ENCODE measurements at places on chromosomes 5 and 9. TPM values are rescaled to one million over a fixed set of nuclear protein-coding genes. Genes with fewer than 3 reads are reported as not detected.

The HTR1A gene
- total RNA-seq: not detected

The FOXD1 gene
- total RNA-seq: 0.49 TPM

The MOCS2 gene
- 32.0 TPM for total RNA-seq

The TOMM5 gene
- total RNA-seq: 85.9 TPM

The IL13 gene
- total RNA-seq: not detected

The FOXE1 gene
- total RNA-seq: not detected

The PRUNE2 gene
- 1.6 TPM for total RNA-seq

The USP20 gene
- 25.4 TPM for total RNA-seq

The TRUB2 gene
- 18.1 TPM for total RNA-seq

DNA sequence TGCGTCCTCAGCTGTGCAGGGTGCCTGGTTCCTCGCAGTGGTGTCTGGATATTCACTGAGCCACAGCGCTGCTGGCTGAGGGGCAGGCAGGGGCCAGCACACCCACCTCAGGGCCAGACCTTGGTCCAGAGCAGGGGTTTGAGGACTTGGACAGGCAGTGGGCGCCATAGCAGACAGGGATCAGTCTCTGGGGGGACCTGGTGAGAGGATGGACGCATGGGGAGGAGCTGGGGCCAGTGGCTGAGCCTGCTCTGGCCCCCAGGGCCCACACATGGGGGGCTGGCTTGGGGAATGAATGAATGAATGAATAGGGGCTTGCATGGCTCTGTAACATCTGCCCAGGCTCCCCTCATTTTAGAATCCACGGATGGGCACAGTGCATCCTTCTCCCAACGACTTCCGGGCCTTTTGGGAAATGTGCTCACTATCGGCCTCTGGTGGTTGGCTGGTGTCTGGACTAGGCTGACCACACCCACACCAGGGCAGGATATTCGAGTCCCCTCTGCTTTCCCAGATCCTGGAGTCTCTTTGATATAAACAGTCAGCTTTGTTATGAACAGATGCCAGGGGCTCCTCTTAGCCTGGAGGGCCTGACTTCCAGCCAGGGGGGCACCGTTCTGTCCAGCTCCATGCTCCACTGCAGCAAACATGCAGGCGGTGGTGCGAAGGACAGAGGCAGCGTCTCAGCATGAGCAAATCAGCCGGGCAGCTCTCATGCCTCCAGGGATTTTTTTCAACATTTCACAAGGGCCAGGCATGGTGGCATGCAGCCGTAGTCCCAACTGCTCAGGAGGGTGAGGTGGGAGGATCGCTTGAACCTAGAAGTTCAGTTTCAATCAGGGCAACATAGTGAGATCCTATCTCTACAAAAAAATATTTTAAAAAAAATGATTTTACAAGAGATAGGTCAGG lies 62.6 kb downstream of the NEK6 start:
- H3K36me3 ChIP-seq: no peaks in the 10 kb centered on the region
- no peak overlapping the region for H3K27ac ChIP-seq
- H3K4me3 ChIP-seq: no peak overlapping the region
- H3K27me3 ChIP-seq: no peaks in the 10 kb centered on the region

DNA sequence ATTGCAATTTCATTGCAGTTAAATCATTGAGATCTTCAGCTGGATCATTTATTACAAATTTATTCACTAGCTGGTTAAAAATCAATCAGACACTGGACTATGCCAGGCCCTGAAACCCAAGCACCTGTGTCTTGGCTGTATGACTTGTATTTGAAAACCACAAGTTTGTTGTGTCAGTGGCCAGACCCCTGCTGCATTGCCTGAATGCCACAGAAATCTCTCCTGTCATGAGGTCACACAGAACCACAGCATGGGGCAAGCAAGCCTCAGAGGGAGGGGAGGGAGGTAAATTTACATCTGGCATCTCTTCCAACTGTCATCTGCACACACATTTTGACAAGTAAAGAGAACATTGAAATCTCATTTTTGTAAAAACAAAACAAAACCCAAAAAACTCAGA lies 90.0 kb downstream of the ARRDC3 start:
- peaks cover 11% of the 10 kb centered on the region for H3K4me1 ChIP-seq
- DNase-seq: no peak
- H3K27me3 ChIP-seq: no peaks in the 10 kb centered on the region
- no peak overlapping the region for H3K27ac ChIP-seq
- no peak overlapping the region for H3K4me3 ChIP-seq

DNA sequence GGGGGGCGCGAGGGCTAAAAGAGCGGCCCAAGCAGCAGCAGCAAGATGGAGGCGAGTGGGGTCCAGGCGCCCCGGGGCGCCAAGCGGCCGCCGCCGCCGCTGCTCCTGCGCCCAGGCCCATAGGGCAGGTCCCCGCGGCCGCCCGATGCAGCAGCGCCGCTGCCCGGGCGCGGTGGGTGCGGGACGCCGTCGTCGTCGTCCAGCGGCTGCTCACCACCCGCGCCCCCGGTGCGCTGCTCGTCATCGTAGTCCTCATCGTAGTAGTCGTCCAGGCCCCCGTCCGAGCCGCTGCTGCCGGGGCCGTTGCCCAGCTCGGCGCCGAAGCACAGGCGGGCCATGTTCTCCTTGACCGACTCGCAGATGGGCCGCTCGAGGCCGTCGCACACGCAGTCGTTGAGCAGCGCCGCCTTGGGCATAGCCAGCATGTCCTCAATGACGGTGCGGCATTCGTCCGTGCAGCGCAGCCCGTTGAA lies 1.5 kb downstream of the GAS1 start:
- H3K4me1 ChIP-seq: peaks cover 16% of the 10 kb centered on the region
- H3K4me3 ChIP-seq: peak overlapping the region; percentile 96
- DNase-seq: no peak
- H3K36me3 ChIP-seq: no peaks in the 10 kb centered on the region
- H3K27me3 ChIP-seq: peaks cover 27% of the 10 kb centered on the region

- H3K27ac ChIP-seq: no peak overlapping the region
- H3K4me3 ChIP-seq: no peak overlapping the region
- no peak for DNase-seq
- peaks cover 45% of the 10 kb centered on the region for H3K4me1 ChIP-seq
Observed at GRCh38 chr5:136039202-136039601, 10.4 kb downstream of the TGFBI start.

DNA sequence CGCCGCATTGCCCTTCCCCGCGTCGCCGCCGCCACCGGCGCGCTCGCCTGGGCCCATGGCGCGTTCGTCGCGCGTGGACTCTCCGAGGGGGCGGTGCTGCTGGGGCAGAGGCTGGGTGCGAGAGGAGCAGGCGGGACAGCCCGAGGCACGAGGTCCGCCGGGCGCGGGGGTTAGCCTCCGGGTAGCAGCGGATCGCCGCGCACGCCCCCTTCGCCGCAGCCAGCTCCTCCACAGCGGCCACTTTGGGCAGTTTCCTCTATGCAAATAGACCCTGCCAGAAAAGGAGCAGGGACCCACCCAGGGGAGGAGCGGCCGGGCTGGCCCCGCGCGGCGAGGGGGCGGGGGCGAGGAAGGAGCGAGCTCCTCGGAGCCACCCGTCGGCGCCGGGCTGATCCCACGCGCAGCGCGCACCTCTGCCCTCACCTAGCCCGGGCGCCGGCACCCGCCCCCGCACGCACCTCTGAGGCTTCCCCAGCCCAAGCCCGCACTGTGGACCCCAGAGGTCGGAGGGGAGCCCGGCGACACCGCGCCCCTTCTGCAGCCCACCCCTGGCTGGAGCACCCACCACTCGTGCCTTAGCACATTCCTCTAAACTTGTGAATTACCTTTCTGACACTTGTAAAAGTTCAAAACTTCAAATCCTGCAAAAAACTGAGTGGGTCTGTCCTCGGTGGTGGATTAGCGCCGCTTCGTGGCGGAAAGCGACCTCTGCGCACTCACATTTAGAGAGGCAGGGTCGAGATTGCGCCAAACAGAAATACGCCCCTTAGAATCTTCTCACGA lies at the start of gene COL23A1:
Gene COL23A1, minus strand, starts transcription at position 253 of the 783 bp plus-strand sequence.
- no peaks in the 10 kb centered on the region for H3K27me3 ChIP-seq
- peak; percentile 43 for DNase-seq
- no peaks in the 10 kb centered on the region for H3K36me3 ChIP-seq
- H3K4me3 ChIP-seq: peak within 1 kb of the TSS; percentile 61
- peaks cover 9% of the 10 kb centered on the region for H3K4me1 ChIP-seq

DNA sequence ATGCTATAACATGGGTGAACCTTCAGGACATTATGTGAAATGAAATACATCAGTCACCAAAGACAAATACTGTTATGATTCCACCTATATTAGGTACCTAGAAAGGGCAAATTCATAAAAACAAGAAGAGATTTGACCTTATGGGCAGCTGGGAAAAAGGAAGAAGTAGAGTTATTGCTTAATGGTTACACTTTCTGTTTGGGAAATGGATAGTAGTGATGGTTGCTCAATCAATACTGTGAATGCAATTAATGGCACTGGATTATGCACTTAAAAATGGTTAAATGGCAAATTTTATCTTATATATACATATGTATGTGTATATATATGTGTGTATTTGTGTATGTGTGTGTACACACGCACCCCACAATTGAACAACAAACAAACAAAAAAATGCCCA lies 15.2 kb downstream of the FKBP15 start:
- no peaks in the 10 kb centered on the region for H3K27me3 ChIP-seq
- H3K4me1 ChIP-seq: no peaks in the 10 kb centered on the region
- H3K36me3 ChIP-seq: peaks cover 58% of the 10 kb centered on the region
- no peak for DNase-seq
- H3K4me3 ChIP-seq: no peak overlapping the region

- H3K27me3 ChIP-seq: no peaks in the 10 kb centered on the region
- DNase-seq: no peak
- H3K36me3 ChIP-seq: no peaks in the 10 kb centered on the region
Observed at GRCh38 chr5:98292496-98292895, 481.0 kb upstream of the RGMB start.

GRCh38 chr9:38651400-38652042 lies 31.1 kb upstream of the ANKRD18A start:
- H3K4me3 ChIP-seq: no peak overlapping the region
- H3K27ac ChIP-seq: no peak overlapping the region
- H3K4me1 ChIP-seq: no peaks in the 10 kb centered on the region

DNA sequence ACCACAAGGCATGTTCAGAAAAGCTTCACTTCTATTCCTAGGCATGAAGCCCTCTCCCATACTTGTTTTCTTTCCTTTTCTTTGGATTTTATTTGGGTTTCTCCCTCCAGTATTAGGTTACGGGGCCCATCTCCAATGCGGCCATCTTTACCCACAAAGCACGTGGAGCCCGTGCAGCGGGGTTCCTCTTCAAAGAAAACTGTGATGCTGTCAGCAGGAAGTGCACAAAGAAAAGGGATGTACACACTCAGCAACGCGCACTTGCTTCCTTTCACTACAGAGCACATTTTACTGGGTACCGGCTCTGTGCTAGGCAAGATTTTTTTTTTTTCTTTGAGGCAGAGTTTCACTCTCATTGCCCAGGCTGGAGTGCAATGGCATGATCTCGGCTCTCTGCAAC lies 106.6 kb downstream of the COL23A1 start:
- no peaks in the 10 kb centered on the region for H3K4me1 ChIP-seq
- no peak for DNase-seq
- H3K36me3 ChIP-seq: no peaks in the 10 kb centered on the region
- no peaks in the 10 kb centered on the region for H3K27me3 ChIP-seq

- H3K27me3 ChIP-seq: no peaks in the 10 kb centered on the region
- no peak overlapping the region for H3K27ac ChIP-seq
- H3K4me3 ChIP-seq: no peak overlapping the region
- no peak for DNase-seq
- H3K36me3 ChIP-seq: no peaks in the 10 kb centered on the region
Observed at GRCh38 chr9:27943501-27943900, 370.2 kb upstream of the C9orf72 start.

DNA sequence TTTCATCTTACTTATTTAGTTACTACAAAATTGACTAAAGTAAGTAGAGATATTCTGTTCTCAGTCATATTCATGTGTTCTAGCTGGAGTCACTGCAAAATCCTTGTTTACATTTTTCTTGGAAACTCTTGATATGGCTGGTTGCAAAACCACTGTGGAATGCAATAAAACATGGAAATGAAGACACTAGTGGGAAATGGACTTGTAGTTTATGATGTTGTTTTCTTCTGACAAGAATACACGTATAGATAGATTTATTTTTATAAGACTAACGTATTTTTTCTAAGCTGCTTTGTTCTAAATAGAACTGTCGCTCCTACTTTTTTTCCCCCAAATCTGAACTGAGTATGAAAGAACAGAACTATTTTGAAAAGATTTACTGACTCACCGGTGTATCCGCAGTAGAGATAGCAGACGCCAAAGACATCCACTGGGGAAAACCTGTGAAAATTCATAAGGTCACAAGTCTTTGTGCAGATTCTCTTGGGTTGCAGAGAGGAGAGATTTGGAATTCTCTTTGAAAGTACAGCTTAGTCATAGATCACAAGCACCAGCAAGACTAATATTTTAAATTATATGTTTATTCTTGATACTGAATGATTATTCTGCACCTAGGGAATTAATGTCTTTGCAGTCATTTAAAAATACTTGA lies 119.6 kb upstream of the TAF11L2 start:
- DNase-seq: no peak
- no peak overlapping the region for H3K4me3 ChIP-seq
- H3K27me3 ChIP-seq: no peaks in the 10 kb centered on the region
- no peak overlapping the region for H3K27ac ChIP-seq
- no peaks in the 10 kb centered on the region for H3K4me1 ChIP-seq
- H3K36me3 ChIP-seq: no peaks in the 10 kb centered on the region

DNA sequence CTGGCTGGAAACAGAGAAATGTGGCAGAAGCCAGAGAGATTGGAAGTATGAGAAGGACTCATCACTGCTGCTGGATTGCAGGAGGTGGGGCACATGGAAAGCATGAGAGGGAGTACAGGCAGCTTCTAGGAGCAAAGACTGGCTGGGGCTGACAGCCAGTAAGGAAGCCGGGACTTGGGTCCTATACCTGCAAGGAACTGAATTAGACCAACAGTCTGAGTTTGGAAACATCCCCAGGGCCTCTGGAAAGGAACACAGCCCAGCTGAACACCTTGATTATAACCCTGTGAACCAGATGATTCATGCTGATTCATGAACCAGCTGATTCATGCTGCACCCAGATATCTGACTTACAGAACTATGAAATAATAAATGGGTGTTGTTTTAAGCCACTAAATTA lies 93.4 kb downstream of the OSTF1 start:
- no peak overlapping the region for H3K4me3 ChIP-seq
- no peak overlapping the region for H3K27ac ChIP-seq
- H3K27me3 ChIP-seq: no peaks in the 10 kb centered on the region
- H3K4me1 ChIP-seq: no peaks in the 10 kb centered on the region
- no peak for DNase-seq

GRCh38 chr5:8831854-8832253 lies 714.0 kb downstream of the SEMA5A start:
- no peak overlapping the region for H3K27ac ChIP-seq
- H3K36me3 ChIP-seq: no peaks in the 10 kb centered on the region
- no peak for DNase-seq
- H3K27me3 ChIP-seq: no peaks in the 10 kb centered on the region
- no peaks in the 10 kb centered on the region for H3K4me1 ChIP-seq

DNA sequence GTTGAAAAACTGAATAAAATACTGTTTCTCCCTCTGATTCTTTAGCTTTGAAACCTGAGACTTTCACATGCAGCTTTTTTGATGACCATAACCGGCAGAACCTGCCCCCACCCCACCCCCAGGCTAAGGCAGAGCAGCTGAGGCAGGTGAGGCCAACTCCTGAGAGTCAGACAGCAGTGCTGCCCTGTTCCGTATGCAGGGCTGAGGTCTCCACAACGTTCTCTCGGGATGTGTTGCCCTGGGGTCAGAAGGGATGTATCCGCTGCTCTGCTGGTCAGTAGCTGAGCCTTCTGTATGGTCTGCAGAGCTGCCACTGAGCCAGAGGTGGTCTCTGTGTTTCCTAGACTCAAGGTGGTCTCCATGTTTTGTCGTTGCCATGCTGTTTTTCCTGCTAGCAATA lies 190.5 kb downstream of the AOPEP start:
- no peaks in the 10 kb centered on the region for H3K27me3 ChIP-seq
- peaks cover 31% of the 10 kb centered on the region for H3K4me1 ChIP-seq
- no peak overlapping the region for H3K4me3 ChIP-seq
